ACHN (cell line): ENCODE measurements at places on chromosomes 1 and 21.

DNA sequence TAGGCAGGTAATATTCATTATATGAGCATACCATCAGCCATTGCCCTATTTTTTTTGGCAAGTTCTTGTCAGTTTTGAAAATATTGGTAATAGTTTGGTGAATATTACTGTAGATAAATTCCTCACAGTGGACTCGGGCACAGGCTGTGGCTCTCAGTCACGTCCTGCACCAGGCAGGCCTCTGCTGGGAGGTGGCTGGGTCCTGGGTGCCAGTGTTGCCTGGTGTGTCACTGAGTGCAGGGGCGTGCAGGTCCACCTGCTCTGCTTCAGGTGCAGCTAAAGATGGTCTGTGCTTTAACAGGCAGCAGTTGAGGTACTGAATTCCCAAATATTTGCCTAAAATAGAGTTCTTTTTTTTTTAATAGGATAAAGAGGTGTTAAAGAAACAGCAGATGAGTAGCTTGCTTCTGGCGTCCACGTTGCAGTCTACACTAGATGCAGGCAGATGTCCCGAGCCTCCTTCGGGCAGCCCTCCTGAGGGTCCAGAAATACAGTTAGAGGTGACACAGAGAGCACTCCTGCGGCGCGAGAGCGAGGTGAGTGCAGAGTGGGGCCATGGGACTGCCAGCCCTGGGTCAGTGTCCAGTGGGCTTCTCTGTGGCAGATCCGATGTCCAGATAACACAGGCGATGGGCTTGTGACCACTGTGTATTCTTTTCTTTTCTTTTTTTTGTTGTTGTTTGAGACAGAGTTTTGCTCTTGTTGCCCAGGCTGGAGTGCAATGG, 57.3 kb upstream of the DIP2A start:
- no peak for DNase-seq

GRCh38 chr1:5503556-5504363, 488.5 kb downstream of the NPHP4 start:
- DNase-seq: no peak

DNA sequence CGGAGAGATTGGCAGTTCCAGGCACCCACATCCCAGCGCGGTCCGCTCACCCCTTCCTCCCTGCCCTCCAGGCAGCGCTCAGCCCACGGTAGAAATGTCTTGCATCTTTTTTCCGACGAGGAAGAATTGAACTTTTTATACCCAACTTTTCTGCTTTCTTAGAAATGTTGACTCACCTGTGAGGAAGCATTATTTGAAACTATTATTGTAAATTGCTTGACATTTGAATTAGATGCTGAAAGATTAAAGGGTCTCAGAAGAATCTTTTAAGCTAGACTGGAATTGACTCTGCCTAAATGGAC, 912 bp upstream of the SIPA1L2 start:
- no peak for DNase-seq

- DNase-seq: no peak
Measured at GRCh38 chr21:34530261-34530660, 18.3 kb upstream of the KCNE1 start.

- DNase-seq: no peak
Measured at GRCh38 chr1:17632106-17632505, 92.6 kb downstream of the ARHGEF10L start.

- DNase-seq: no peak
Measured at GRCh38 chr1:98084188-98084587, 163.4 kb upstream of the DPYD start.

DNA sequence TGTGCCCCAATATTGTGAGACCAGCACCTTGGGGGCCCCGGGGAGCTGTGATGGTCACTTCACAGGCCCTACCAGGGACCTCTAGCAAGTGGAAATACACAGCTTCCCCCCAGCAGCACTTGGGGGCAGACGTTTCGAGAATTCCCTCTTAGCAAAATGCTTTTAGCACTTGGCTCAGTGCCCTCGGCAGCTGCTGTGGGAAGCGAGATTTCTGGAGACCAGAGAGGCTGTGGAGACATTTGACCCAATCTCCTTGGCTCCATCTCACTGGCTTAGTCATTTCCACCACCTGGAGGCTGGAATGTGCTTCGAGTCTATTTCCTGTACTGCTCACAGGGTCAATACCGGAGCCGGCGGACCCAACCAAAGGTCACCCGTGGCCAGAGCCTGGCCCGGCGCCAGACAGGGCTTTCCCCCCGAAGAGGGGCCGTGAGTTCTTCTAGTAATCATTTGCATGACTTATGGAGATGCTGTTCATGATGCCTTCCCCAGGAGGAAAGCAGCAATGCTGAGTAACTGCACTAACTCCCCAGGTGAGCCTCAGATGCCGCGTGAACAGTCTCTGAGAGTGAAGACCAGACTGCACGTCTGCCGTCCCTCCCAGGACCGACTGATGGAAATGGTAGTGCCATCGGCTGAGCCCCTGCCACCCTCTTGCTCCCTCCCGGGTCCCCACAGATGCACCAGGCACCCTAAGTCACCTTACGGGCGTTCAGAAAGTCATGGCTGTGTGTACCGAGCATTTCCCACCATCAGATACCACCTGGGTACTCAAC, 4.4 kb upstream of the C2CD2 start:
- DNase-seq: peak; percentile 90

- no peak for DNase-seq
Measured at GRCh38 chr1:59315529-59316463, 18.9 kb downstream of the FGGY start.

DNA sequence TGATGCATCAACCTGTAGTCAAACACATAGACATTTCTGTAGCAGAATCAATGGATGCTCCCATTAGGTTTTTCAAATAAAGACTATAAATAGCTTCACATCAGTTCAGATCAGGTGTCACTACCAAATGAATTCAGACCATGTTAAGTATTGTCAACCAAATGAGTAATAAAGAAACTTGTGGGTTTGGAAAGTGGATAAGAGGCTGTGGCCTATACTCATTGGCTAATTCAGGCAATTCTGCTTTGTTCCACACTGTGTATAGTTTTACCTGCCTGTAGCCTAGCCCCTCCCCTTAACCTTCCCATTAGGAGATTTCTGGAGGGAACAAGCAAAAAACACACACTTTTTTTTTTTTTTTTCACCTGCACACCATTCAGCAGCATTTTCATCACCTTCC, 321.2 kb downstream of the HLX start:
- no peak for DNase-seq

- DNase-seq: no peak
Measured at GRCh38 chr1:30753660-30754123, 3.9 kb downstream of the LAPTM5 start.

DNA sequence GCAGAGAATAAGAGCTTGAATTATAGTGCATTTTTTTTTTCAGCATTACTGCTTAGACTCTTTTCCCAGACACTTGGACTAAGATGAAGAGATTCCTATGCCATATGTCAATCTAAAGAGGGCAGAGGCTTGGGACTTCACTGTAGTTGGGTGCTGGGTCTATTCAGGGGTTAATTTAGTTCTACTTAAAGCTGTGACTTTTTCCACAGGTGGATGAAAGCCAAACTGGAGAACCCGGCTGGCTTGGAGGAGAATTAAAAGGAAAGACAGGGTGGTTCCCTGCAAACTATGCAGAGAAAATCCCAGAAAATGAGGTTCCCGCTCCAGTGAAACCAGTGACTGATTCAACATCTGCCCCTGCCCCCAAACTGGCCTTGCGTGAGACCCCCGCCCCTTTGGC, 104.8 kb downstream of the ATP5PO start:
- no peak for DNase-seq

DNA sequence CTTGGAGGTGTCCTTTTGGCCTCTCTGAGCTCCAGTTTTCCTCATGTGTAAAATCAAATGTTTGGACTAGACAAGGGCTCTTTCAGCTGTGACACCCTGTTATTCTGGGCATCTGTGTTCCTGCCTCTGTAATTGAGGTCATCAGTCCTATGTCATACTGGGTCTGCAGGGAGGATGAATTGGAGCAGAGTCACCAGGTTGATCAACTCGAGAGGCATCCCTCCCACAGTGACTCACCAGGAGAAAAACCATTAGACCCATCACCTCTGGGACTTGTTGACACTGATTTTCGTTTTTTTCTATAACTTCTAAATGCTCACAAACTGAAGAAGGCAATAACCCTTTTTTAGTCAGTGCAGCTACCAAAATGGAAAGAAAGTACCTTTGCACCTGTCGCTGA, 82.2 kb downstream of the ST6GALNAC5 start:
- peak; percentile 16 for DNase-seq

DNA sequence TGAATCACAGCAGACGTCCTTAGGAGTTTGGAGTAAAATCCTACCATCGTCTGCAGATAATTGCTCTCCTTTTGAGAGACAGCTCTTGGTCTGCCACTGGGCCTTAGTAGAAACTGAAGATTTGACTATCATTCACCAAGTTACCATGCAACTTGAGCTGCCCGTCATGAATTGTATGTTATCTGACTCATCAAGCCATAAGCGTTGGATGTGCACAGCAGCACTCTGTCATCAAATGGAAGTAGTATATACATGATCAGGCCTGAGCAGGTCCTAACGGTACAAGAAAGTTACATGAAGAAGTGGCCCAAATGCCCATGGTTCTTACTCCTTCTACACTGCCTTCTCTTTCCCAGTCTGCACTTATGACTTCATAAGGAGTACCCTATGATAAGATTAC, 317.8 kb downstream of the GPATCH2 start:
- DNase-seq: no peak

GRCh38 chr1:73948055-73948454, 249.9 kb downstream of the LRRIQ3 start:
- no peak for DNase-seq

- DNase-seq: no peak
Measured at GRCh38 chr1:155080312-155081228, 1.9 kb downstream of the EFNA3 start.

GRCh38 chr1:183687546-183688304, 34.6 kb upstream of the APOBEC4 start:
- no peak for DNase-seq

DNA sequence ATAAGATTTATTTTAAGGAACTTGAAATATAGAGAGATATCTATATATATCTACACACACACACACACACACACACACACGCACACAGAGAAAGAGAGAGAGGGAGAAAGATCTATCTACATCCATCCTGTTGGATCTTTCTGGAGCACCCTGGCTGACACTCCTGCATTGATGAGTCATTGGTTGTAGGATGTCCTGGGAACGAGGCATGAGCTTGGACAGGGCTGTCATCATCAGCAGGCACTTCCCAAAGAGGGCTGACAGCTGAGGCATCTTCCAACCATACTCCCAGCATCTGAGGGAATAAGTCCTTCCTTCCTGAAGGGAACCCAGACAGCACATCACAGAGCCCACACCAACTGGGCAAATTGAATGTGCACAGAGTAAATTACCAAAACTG, 99.1 kb upstream of the ERG start:
- DNase-seq: no peak

GRCh38 chr1:46549697-46550681, 1.5 kb downstream of the KNCN start:
- DNase-seq: no peak

DNA sequence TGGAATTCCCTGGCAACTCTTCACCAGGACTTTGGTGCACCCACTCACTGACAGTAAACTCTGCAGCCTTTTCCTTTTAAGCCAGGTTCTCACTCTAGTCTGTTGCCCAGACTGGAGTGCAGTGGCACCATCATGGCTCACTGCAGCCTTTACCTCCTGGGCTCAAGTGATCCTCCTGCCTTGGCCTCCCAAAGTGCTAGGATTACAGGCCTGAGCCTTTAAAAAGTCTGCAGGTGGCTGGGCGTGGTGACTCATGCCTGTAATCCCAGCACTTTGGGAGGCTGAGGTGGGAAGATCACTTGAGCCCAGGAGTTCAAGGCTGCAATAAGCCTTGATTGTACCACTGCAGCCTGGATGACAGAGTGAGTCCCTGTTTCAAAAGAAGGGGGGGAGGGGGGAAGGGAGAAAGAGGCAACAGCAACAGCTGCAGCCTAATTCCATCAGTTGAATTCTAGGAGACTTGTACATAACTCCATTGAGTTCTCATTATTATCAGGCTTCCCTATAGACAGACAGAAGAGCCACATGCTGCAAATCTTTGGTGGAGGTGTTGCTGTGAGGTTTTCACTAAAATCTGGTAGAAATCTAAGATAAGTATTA, 8.1 kb upstream of the HNRNPR start:
- no peak for DNase-seq

DNA sequence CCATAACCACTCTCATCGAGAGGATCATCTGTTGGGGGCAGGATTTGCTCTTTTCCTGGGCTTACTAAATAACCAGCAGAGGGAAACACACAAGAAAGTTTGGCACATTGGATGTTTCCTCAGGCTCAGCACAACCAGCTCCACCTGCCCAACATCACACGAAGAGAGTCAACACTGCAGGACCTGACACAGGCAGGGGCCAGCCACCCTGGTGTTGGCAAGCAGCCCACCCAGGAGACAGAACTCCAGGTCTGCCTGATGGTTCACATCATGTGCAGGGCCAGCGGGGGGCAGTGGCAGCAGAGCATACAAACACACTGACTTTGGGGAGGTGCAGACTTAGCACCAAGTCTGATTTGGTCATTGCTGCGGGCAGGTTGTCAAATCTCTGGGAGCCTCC, 182.3 kb upstream of the GALNT2 start:
- DNase-seq: no peak

DNA sequence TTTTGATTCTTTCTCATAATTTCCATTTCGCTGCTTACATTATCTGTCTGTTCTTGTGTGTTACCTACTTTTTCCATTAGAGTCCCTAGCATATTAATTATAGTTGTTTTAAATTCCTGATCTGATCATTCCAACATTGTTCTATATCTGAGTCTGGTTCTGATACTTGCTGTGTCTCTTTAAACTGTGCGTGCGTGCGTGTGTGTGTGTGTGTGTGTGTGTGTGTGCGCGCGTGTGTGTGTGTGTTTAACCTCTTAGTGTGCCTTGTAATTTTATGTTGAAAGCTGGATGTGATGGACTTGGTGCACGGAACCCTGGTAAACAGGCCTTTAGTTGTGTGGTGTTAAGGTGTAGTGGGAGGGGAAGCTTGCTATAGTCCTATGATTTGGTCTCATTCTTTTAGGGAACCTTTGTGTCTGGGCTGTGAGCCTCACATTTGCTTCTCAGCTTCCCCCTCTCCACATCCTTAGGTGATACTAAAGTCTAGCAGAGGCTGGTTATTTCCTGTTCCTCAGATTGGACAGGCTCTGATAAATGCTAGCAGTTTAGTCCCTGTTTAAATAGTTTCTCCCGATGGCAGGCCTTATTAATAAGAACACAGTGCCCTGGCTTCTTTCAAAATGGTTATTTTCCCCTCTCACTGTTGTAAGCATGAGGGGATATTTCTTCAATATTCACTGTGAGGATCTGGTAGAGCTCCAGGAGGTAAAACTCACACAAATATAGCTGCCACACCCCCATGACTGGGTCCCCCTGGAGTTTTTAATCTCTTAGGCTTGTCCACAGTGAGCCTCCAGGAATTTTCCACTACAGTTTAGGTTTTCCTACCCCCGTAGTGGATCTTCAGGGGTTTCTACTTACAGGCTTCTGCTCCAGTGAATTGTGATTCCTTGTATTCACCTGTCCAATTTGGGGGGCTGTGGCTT, 118.3 kb downstream of the GALNT2 start:
- DNase-seq: no peak
